GF-D8 (cell line): ENCODE measurements at places on chromosomes 13 and 19.

DNA sequence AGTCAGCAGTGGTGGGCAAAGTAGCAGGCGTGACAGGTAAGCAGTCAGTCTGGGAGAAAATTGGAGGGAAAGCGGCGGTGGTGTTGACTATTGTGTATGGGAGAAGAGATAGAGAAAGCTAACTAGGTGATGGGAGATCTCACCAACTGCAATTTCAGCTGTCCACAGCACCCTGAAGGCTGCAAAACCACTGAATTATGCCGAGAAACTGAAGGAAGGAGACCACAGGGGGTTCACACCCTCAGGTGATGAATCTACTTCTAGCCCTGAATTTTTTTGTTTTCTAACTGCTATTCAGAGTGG, 631.5 kb downstream of the UQCRFS1 start:
- DNase-seq = no peak

DNA sequence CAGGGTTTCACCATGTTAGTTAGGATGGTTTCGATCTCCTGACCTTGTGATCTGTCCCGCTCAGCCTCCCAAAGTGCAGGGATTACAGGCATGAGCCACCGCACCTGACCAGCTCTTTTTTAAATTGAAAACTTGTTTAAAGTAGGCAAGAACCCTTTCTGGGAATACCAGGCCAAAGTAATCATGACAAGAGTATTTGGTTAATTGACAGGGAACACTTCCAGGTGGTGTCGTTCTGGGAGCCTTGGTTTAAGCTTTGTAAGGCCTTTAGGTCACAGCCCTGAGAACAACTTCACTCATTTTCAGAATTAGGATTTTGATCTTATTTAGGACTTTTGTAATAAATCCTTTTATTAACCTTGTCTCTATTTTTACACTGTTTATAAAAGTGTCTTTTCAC, 115.2 kb downstream of the LMO7 start:
- no peak for DNase-seq

DNA sequence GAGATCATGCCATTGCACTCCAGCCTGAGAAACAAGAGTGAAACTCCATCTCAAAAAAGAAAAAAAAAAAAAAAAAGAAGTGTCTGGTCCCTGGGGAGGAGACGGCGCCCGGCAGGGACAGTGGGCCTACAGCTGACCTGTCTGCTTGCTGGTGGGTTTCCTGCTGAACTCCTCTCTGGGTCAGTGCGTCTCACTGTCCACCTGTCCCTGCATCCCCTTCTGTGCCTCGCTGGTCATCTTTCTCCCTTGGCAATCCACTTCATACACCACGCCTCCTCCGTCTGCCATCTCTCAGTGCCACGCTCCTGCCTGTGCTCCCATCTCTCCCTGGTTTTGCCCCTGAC, 63.4 kb downstream of the ACSBG2 start:
- no peak for DNase-seq

- no peak for DNase-seq
These were observed 64.3 kb downstream of the MBNL2 start for GRCh38 chr13:97286317-97287046.

DNA sequence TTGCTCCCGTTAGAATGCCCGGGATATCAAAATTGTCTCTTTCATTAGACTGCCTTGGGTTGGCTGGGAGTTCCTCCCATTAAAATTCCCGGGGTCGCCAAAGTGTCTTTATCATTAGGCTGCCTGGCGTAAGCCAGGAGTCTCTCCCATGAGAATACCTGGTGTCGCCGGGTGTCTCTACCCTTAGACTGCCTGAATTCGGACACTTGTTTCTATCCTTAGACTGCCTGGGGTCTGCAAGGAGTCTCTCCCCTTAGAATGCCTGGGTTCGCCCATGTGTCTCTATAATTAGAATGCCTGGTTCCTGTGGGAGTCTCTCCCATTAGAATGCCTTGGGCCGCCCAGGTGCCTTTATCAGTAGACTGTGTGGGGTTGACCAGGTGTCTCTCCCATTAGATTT, 1538.2 kb downstream of the UQCRFS1 start:
- DNase-seq = no peak

GRCh38 chr19:40801426-40802299, 2.7 kb downstream of the EGLN2 start:
- no peak for DNase-seq

DNA sequence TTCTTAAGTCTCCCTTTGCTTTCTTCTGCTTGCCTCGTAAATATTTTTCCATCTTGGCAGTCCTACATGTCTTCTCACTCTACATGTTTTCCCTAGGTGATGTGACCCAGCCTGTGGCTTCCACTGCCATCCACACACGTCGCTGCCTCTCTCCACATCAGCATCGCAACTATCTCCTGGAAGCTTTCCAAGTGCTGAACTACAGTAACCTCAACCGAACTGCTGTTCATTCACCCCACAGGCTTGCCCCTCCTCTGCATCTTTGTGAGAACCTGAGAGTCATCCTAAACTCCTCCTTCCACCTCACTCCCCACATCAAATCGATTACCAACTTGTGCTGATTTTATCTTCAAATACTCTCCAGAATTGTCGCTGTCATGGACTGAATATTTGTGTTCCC, 41.2 kb upstream of the USPL1 start:
- DNase-seq = no peak
